ENCODE measurements at places on chromosomes 5 and 9. TPM values are rescaled to one million over a fixed set of nuclear protein-coding genes. Genes with fewer than 3 reads are reported as not detected.

Gene IL4
- total RNA-seq, result not detected

Gene CEL
- total RNA-seq, result not detected

- no peak for DNase-seq
- H3K4me3 ChIP-seq, result no peak overlapping the region
- no peaks in the 10 kb centered on the region for H3K4me1 ChIP-seq
- H3K27me3 ChIP-seq, result no peaks in the 10 kb centered on the region
Measured at GRCh38 chr5:4050203-4050602, 454.6 kb downstream of the IRX1 start.

DNA sequence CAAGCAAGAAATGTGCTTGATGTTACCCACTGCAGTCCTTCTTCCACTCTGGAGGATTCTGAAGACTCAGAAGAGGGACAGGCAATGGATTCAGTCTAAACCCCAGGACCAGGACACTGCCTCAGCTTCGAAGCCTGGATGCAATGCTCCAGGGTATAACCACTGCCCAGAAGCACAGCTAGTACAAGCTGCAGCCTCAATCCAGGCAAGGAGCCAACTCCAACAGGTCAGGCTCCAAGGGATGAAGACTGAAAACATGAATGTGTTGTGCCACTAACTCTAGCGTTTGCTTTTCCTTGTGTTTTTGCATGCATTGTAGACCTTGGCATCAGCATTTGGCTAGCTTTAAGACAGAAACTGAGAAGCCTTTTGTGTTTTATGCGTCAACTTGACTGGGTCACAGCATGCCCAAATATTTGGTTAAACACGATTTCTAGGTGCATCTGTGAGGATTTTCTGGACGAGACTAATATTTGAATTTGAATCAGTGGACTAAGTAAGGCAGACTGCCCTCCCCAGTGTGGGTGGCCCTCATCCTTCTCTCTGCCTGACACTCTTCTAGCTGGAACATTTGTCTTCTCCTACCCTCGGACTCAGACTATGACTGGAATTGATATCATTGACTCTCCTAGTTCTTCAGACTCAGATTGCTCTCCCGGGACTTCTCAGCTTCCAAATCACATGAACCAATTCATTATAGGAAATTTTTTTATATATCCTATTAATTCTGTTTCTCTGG is 20.5 kb upstream of the GPX3 start:
- H3K4me3 ChIP-seq, result no peak overlapping the region
- H3K36me3 ChIP-seq, result peaks cover 6% of the 10 kb centered on the region

GRCh38 chr9:121217609-121218292 is 16.1 kb upstream of the RAB14 start:
- peaks cover 10% of the 10 kb centered on the region for H3K4me1 ChIP-seq
- no peaks in the 10 kb centered on the region for H3K27me3 ChIP-seq
- peaks cover 2% of the 10 kb centered on the region for H3K36me3 ChIP-seq
- no peak overlapping the region for H3K27ac ChIP-seq

DNA sequence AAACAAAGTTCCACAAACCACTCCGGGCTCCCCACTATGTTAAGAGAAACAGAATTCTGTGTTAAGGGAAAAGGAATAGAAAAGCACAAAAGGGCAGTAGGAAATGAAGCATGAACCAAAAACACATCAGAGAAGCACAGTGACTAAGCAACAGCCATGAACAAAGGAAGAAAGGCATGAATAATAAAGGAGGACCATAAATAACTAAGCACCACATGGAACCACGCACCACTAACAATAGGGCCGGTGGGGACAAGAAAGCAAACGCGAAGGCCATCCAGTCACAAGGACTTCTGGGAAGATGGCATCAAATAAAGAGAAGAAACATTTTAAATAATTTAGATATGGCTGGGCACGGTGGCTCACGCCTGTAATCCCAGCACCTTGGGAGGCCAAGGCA is 18.0 kb downstream of the PRUNE2 start:
- H3K4me3 ChIP-seq, result no peak overlapping the region
- no peak overlapping the region for H3K27ac ChIP-seq
- no peak for DNase-seq
- H3K27me3 ChIP-seq, result peaks cover 6% of the 10 kb centered on the region
- H3K36me3 ChIP-seq, result no peaks in the 10 kb centered on the region

GRCh38 chr5:38764937-38765391 is 80.8 kb upstream of the OSMR start:
- no peaks in the 10 kb centered on the region for H3K4me1 ChIP-seq
- no peak overlapping the region for H3K4me3 ChIP-seq
- H3K36me3 ChIP-seq, result peaks cover 2% of the 10 kb centered on the region
- peaks cover 17% of the 10 kb centered on the region for H3K27me3 ChIP-seq
- no peak for DNase-seq
- H3K27ac ChIP-seq, result no peak overlapping the region

All from T-helper 17 cell (primary cell).